ENCODE measurements at places on chromosomes 13 and 19. TPM values are rescaled to one million over a fixed set of nuclear protein-coding genes. Genes with fewer than 3 reads are reported as not detected.
A peak's percentile ranks its signal among the peaks of the same experiment; 100 is the strongest.

DNA sequence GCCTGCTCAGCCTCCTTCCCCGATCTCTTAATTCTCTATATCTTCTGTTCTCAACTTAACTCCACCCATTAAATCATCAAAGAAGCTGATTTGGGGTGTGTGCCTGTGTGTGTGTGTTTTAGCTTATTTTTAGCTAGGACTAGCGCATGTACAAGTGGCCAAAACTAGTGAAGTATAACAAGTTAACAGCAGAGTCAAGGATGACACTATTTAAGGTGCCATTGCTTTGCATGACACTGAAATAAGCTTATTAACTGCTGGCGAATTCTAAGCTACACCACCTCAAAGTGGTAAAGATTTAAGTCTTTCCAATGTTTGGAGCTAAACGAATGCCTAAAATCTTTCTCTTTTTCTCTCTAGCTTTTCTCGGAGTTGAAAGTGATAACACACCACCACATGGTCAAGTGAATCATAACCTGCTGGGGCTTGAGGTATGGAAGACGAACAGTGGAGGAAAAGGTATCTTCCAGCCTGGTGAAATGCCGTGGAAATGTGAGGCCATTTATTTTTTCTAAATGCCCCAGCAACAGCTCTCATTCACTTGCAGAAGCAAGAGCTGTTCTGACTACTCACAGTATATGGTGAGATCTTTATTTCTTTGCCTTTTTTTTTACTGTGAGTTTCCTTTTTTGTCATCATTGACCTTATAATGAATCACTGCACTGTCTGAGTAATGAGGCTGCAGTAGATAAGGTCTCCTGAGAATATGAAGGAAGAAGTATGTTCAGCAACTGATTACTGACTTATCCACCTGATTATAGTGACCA, 570.3 kb downstream of the PCDH9 start:
- no peaks in the 10 kb centered on the region for H3K4me1 ChIP-seq
- no peak overlapping the region for H3K4me3 ChIP-seq
- no peak overlapping the region for H3K27ac ChIP-seq
- no peaks in the 10 kb centered on the region for H3K36me3 ChIP-seq

- no peak overlapping the region for H3K4me3 ChIP-seq
- H3K27me3 ChIP-seq: no peaks in the 10 kb centered on the region
- H3K36me3 ChIP-seq: no peaks in the 10 kb centered on the region
- no peak for DNase-seq
These were observed 28.8 kb downstream of the FOXO1 start for GRCh38 chr13:40637643-40638042.

GRCh38 chr19:41758846-41759245, 3.5 kb downstream of the CEACAM6 start:
- H3K27ac ChIP-seq: no peak overlapping the region
- DNase-seq: no peak
- H3K27me3 ChIP-seq: no peaks in the 10 kb centered on the region
- H3K4me3 ChIP-seq: no peak overlapping the region
- H3K4me1 ChIP-seq: no peaks in the 10 kb centered on the region
- H3K36me3 ChIP-seq: no peaks in the 10 kb centered on the region

GRCh38 chr19:38734176-38734425, 10.2 kb downstream of the CAPN12 start:
- no peaks in the 10 kb centered on the region for H3K36me3 ChIP-seq
- H3K4me1 ChIP-seq: peaks cover 21% of the 10 kb centered on the region
- no peak overlapping the region for H3K4me3 ChIP-seq
- no peak for DNase-seq

- no peaks in the 10 kb centered on the region for H3K27me3 ChIP-seq
- no peak for DNase-seq
- no peak overlapping the region for H3K27ac ChIP-seq
- H3K4me3 ChIP-seq: no peak overlapping the region
These were observed 3.5 kb downstream of the GPC5 start for GRCh38 chr13:91401920-91402319.

DNA sequence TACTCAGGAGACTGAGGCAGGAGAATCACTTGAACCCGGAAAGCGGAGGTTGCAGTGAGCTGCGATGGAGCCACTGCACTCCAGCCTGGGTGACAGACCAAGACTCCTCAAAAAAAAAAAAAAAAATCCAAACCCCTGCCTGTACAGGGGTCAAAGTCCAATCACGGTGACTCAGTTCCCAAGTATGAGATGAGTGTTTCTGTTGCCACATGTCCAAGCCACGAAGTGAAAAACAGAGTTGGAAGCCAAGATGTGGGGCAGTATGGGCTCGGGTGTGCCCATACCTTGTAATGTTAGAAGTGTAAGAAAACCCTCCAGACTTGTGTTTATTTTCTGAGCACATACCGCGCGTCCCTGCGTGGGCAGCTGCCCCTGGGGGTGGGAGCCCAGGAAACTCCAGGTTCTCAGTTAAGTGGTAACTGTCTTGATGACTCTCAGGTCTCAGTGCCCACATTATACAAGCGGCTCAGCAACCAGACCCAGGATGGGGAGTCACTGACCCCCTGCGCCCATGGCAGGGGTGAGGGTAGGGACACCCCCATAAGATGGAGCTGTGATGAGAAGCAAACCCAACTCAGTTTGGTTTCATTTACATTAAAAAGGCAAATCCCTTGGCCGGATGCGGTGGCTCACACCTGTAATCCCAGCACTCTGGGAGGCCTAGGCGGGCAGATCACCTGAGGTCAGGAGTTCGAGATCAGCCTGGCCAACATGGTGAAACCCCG, 1.2 kb upstream of the GPX4 start:
- H3K36me3 ChIP-seq: no peaks in the 10 kb centered on the region
- no peak overlapping the region for H3K4me3 ChIP-seq
- H3K27me3 ChIP-seq: no peaks in the 10 kb centered on the region
- peak overlapping the region; percentile 74 for H3K27ac ChIP-seq
- peaks cover 53% of the 10 kb centered on the region for H3K4me1 ChIP-seq
- DNase-seq: no peak

The CEACAM3 gene
- total RNA-seq: not detected

The HSD17B14 gene
- total RNA-seq: 5.6 TPM

The ZBTB32 gene
- total RNA-seq: 26.1 TPM

The MYO1F gene
- 6.7 TPM for total RNA-seq
